ENCODE measurements at places on chromosomes 5 and 9. TPM values are rescaled to one million over a fixed set of nuclear protein-coding genes. Genes with fewer than 3 reads are reported as not detected.

Gene PLAC8L1
- 7.8 TPM for total RNA-seq

Gene NSD1
- 86.6 TPM for total RNA-seq

Gene TLX3
- total RNA-seq: not detected

- no peaks in the 10 kb centered on the region for H3K36me3 ChIP-seq
- no peak overlapping the region for H3K4me3 ChIP-seq
- no peak overlapping the region for H3K27ac ChIP-seq
- H3K27me3 ChIP-seq: no peaks in the 10 kb centered on the region
Observed at GRCh38 chr5:141567513-141568117, 51.2 kb downstream of the DIAPH1 start.

- H3K4me1 ChIP-seq: no peaks in the 10 kb centered on the region
- no peak overlapping the region for H3K4me3 ChIP-seq
- H3K36me3 ChIP-seq: no peaks in the 10 kb centered on the region
- no peak overlapping the region for H3K27ac ChIP-seq
- no peaks in the 10 kb centered on the region for H3K27me3 ChIP-seq
- no peak for DNase-seq
Observed at GRCh38 chr9:98310752-98311392, 55.4 kb upstream of the TBC1D2 start.

GRCh38 chr5:107149243-107150005 lies 521.3 kb downstream of the EFNA5 start:
- DNase-seq: no peak
- no peaks in the 10 kb centered on the region for H3K27me3 ChIP-seq
- H3K4me1 ChIP-seq: no peaks in the 10 kb centered on the region
- H3K4me3 ChIP-seq: no peak overlapping the region

Measured in testis (tissue), 5 donors.